BJ (cell line): ENCODE measurements at places on chromosomes 11 and 22.

DNA sequence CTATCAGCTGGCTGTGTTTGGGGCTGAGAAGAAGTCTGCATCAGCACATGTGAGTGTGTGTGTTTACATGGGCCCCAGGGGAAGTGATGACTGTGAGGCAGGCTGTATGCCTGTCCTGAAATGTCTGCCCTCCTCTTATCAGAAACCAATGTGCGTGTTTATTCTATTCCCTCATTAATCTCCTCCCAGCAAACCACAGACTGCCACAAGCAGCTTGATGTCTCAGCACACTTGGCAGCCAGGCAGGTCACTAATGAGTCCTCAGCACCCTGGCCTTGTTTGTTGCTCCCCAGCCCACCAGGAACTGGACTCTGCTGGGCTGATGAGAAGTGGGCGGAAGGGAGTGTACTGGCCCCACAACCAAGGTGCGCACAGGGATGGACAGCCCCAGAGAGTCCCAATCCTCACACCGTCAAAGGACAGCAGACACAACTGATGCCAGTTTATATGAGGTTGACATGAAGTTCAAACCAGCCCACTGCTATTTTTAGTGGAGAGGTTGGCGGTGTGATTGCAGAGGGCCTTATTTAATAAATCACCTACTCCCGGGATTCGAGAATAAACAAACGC lies 225.8 kb downstream of the ETS1 start:
- DNase-seq, result no peak

- DNase-seq, result no peak
Observed at GRCh38 chr11:117998664-117999353, 12.6 kb downstream of the IL10RA start.

GRCh38 chr22:20582520-20583361 lies 75.3 kb downstream of the MED15 start:
- no peak for DNase-seq

- DNase-seq, result no peak
Observed at GRCh38 chr11:46198245-46199240, 77.3 kb upstream of the PHF21A start.

- no peak for DNase-seq
Observed at GRCh38 chr22:22700631-22701030, 56.2 kb downstream of the GGTLC2 start.

DNA sequence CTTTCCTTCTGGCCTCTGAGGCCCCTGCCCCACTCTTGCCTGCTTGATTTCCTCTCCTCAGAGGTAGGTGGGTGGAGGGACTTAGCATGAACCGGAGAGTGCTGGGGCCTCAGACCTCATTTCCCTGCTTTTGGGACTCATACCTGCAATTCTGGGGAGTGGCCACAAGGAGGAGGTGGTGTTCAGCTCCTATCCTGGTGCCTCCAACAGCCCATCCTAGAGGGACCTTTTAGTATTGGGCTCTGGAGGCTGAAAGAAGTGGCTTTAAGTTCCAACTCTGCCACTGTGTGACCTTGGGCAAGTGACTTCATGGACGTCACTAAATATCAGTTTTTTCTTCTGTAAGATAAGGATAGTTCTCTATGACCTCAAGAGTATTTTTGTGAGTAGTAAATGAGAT lies 98.6 kb downstream of the KIAA1671 start:
- no peak for DNase-seq

DNA sequence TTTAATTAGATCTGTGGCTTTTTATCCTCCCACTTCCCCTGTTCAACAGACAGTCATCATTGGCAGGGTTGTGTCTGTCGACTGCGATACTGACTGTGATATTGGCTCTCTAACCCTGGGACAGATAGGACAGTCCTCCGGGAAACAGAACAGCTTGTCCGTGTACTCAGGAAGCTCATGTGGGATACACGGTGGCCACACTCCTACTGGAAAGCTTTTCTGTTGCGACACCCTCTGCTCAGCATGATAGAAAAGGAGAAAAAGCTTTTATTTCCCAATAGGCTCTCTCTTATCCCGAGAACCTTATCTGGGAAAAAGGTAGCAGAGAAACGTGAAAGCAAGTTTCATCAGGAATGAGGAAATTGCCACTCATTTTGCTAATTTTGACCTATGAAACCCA lies 60.4 kb upstream of the HSPA8 start:
- no peak for DNase-seq

GRCh38 chr22:49515475-49515874 lies 312.2 kb downstream of the BRD1 start:
- no peak for DNase-seq

GRCh38 chr22:45664136-45664646 lies 7.4 kb upstream of the ATXN10 start:
- no peak for DNase-seq

DNA sequence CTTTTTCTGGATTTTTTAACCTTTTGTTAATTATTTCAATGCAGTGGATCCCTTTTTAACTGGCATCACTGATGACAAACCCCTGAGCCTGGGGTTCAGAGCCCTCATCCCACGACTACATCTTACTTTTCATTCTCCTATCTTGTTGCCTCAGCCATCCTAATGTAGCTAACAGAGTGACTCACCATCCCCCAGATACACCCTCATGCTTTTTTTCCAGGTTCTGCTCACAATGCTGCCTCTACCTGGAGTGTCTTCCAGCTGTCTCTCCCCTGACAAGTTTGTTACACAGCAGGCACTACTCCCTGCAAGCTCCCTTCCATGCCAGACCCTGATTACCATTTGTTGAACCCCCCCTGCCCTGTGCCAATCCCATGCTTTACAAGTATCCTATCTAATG lies 135.4 kb downstream of the NCAM1 start:
- no peak for DNase-seq

- DNase-seq, result no peak
Observed at GRCh38 chr11:12245549-12246016, 131.8 kb upstream of the PARVA start.

DNA sequence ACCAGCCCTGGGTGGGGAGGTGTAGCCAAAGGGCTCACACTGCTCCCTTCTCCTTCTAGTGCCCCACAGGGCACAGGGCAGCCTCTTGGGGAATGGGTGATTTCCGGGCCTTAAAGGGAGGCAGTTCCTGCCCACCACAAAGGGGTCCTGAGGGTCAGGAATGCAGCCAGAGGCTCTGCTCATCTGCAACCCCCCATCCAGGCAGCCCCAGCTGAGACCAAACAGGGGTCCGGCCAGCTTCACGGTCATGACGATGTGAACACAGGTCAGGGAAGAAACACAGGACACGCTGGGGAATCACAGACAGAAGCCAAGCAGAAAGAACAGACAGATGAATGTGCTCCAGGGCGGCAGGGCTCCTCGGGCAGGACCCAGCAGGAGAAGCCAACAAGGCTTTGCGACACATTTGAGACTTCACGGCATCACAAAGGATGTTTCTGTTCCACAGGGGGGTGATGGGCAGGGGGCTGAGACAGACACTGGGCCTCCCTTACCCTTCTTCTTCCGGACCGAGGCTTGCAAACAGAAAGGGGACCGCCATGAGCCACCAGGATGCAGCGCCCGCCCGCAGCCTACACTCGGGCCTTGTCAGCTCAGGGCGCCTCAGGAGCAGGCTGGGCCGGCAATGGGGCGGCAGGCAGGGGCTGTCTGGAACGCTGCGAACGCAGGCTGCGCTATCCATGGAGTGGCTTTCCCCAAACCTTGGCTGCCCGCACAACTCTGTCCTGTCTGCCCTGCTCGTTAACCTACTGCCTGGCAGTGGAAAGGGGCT lies 101.9 kb downstream of the CTTN start:
- DNase-seq, result no peak

DNA sequence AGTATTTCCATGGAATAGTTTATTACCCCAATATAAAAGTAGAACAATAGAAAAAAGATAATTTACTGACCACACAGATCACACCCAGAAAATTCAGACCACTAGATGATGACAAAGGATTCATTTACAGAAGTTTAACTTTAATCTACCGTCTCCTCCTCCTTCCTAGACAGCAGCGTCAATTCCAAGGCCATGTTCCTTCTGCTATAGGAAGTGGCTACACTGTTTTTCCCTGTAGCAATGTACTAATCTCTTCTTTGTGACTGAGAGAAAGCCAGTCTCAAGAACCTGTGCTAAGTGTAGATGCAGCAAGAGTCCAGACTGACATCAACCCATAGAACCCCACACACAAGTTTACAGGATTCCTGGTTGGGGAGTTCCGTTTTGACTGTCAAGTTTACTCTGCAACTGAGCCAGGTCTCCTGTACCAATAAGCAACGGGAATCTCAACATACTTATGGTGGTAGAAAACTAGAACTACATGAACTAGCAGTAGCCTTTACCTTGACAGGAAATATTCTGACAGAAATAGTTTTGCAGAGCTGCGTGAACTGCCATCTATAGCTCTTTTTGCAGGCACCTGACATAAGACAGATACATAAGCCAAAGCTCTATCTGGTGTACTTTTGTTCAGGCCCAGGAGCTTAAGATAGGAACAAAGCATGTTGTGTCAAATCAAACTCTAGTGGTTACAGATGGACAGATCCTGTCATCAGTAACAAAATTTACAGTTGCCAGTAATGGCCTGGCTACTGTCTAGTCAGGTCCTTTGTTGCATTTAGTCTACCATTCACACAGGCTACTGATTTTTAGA lies 42.9 kb downstream of the MRTFA start:
- no peak for DNase-seq

GRCh38 chr22:28051787-28052356 lies 132.8 kb upstream of the PITPNB start:
- DNase-seq, result no peak

DNA sequence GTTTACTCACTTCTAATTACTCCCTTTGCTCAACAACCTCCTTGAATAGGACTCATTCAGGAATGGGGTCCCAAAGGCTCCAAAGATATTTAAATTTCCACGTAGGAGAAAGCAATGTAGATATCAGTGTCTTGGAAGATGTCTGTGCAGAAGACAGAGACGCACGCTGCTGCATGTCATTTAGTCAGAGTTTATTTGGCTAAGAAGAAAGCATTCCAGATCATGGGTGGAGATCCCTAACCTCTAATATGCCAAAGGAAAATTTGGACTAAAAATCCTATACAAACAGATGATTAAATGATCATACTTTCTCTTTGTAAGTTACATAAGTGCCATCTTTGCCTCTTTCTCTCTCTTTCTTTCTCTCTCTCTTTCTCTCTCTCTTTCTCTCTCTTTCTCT lies at the start of gene OR10D3:
TSS of gene OR10D3 (plus strand) at position 278 of the 400 bp plus-strand sequence. CDS start 1,925 bp downstream, outside the sequence.
- no peak for DNase-seq

GRCh38 chr11:126669416-126669815 lies 313.9 kb downstream of the ST3GAL4 start:
- DNase-seq, result no peak

- DNase-seq, result no peak
Observed at GRCh38 chr11:81237139-81237538, 1496.5 kb downstream of the FAM181B start.

DNA sequence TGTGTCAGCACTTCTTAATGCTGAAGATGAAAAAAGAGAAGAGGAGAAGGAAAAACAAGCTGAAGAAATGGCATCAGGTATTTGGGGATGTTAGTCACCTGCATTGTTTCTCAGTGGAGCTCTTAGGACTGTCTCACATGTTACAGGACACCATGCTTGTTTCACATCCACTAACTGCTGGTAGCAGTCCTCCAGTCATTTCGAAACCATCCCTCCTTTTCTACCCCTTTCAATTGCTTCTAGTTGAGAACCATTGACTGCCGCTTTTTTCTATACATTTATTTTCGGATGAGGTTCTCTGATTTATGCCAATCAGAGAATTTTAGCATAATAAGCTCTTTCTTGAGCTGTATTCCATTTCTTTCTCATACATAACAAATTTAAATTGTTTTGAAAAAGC lies 21.5 kb downstream of the BIRC2 start:
- no peak for DNase-seq

- DNase-seq, result no peak
Observed at GRCh38 chr11:110272919-110273318, 23.5 kb downstream of the RDX start.

DNA sequence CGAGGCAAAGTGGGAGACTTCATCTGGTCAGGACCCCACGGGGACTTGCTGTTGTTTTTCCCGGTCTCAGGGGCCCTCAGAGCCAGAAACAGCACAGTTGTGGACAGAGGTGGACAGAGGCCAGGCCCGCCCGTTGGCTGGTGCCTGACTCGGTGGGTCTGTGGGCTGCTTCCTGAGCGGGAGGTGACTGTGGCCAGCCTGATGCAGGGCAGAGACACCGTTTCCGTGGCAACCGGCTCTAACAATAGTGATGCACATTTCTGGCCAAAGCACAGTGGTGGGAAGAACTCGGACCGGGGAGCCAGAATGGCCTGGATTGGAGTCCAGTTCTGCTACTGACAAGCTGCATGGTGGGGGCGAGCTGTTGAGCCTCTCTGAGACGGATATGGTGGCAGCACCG lies 58.7 kb upstream of the ATXN10 start:
- DNase-seq, result no peak

- no peak for DNase-seq
Observed at GRCh38 chr11:35047179-35047578, 91.8 kb upstream of the CD44 start.

GRCh38 chr22:45970705-45971407 lies 6.1 kb downstream of the WNT7B start:
- DNase-seq, result no peak

GRCh38 chr11:117832511-117832910 lies 8.0 kb upstream of the FXYD2 start:
- DNase-seq, result no peak

DNA sequence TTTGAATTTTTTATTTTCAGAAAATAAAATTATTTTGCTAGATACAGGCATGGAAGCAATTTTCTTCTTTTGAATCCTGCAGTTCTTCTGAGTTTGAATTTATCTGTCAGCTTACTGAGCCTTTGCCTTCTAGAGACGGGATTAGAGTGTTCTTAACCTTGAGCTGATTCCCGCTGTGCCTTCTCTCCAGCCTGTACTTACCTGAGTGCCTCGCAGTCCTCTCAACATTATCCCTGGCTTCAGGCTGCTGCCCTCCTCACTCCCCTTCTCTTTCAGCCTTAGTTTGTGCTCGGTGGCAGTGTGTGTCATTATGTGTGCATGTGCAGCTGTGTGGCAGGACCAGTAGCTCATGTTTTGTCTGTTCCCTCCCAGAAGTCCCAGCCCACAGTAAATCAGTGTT lies 24.3 kb downstream of the OSBP2 start:
- DNase-seq, result no peak

GRCh38 chr22:30869667-30870395 lies 98.7 kb downstream of the MORC2 start:
- DNase-seq, result no peak
